Activated CD4-positive, CD25-positive, alpha-beta regulatory T cell treated with anti-CD3 and anti-CD28 coated beads, Interleukin-2, amount 50 U/mL, for 24 hours (primary cell): ENCODE measurements at places on chromosomes 16 and 17.

- no peak for ATAC-seq
Measured at GRCh38 chr17:63140255-63140654, 174.2 kb downstream of the TANC2 start.

DNA sequence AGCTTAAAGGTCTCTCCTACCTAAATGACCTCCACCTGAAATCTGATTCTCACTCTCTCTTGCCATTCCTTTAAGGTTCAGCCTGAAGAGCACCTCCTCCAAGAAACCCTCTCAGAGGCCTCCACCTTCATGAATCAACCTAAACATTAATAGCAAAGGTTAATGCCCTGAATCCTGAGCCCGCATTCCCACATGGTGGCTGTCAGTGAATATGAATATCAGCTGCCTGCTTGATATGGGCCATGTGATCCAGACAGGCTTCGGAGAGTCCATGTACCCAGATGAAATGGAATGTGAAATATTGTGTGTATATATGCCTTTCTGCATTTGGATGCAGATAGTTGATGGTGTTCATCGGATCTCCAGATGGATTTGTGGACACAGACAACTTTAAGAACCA is 317.5 kb downstream of the TOX3 start:
- no peak for ATAC-seq

- ATAC-seq: no peak
Measured at GRCh38 chr17:39328815-39329214, 72.6 kb downstream of the FBXL20 start.

GRCh38 chr17:32584792-32585191 is 98.0 kb downstream of the CDK5R1 start:
- ATAC-seq: no peak

DNA sequence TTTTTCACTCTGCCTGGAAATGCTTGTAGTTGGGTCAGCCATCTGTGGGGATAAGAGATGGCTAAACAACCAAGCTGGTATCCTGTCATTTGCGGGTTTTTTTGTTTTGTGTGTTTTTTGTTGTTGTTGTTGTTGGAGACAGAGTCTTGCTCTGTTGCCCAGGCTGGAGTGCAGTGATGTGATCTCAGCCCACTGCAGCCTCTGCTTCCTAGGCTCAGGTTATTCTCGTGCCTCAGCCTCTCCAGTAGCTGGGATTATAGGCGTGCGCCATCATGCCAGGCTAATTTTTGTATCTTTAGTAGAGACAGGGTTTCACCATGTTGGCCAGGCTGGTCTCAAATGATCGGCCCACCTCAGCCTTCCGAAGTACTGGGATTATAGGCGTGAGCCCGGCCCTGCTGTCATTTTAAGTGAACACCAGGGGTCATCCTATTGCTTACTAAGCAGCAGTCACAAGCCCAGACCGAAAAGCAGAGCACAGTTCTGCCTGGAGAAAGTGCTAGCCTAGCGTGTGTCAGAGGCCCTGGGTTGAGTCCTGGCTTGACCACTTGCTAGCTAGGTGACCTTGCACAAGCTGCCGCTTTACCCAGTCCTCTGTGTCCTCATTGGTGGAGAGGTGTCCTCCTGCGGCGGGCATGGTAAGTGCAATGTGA is 4.6 kb downstream of the SMCR8 start:
- no peak for ATAC-seq

- peak; percentile 57 for ATAC-seq
Measured at GRCh38 chr17:49494986-49495841, at the start of gene NGFR. TSS of gene NGFR (plus strand) at chr17:49495293. CDS start at chr17:49495418, 125 bp downstream.

- ATAC-seq: no peak
Measured at GRCh38 chr17:81431545-81432482, 36.6 kb downstream of the BAHCC1 start.

GRCh38 chr17:59284317-59284716 is 47.1 kb upstream of the YPEL2 start:
- no peak for ATAC-seq

GRCh38 chr17:57947369-57947768 is 7.8 kb downstream of the CUEDC1 start:
- no peak for ATAC-seq

- ATAC-seq: peak; percentile 37
Measured at GRCh38 chr17:29572691-29573557, 4.4 kb downstream of the TP53I13 start.

DNA sequence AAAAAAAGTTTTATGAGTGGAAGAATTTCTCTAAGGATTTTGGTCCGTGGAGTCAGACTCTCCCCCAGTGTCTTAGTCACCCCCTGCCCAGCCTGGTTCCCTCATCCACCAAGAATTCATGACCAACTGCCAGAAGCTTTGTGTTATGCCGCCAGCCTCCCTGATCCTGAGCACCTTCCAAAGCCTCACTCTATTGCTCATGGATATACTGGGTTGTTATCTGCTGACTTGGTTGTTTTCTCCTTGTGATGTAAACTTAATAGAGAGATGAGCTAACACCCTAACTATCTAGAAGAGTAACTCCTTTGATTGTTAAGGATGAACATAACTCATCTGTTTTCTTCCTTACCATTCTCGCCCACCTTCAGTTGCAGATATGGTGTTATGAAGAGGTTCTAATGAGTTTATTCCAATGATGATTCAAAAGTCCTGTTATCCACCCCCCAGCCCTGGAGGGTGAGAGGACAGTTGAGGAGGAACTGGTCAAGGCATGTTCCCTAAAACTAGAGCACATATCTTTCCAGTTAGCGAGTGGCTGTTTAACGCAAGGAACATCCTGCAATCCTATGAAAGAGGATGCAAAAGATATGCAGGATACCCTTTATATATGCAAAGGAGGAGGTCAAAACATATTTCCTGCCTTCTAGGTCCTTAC is 1.5 kb upstream of the PSMD3 start:
- ATAC-seq: no peak

- ATAC-seq: no peak
Measured at GRCh38 chr16:10383626-10384025, 2.2 kb upstream of the ATF7IP2 start.
